HEK293T (cell line): ENCODE measurements at places on chromosomes 1 and 21.

GRCh38 chr1:227790868-227791267, 24.6 kb upstream of the PRSS38 start:
- no peak for DNase-seq

DNA sequence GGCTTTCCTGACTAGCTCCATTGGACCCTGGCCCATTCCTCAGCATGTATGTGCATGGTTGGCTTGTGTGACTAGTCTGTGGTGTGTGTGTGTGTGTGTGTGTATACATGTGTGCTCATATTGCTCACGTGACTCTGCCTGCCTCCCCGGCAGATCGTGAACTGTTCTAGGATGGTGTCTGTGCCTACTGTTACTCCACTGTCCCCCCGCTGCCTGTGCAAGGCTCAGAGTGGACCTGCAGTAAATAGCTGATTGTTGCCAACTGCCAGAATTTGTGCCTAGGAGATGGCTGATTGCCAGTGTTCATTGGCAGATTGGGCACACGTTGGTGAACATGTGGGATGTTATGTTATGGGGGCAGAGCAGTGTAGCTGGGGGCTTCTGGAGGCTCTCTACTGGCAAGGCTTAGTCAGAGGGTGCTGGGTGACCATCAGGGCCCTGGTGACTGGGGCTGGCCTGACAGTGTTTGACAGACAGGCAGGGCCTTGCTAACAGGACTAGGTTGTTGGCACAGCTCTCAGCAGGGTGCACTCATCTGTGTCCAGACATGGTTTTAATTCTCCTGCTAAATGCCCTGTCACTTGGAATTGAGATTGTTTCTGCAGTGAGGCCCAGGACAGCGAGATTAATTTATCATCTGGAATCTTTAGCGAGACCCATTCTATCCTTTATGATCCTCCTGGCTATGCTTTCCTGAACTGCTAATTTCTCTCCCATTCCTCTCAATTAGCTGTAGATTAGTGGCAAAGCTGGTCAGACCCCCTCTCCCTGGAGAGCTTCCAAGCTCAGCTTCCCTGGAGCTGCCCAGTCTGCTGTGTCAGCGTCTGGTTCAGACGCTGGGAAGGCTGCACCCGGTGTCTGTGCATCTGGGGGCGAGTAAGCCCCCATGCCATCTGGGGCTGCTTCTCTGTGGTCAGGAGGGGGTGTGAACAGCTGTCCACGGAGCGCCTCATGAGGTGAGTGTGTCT, 20.8 kb downstream of the SLC6A17 start:
- no peak for DNase-seq

DNA sequence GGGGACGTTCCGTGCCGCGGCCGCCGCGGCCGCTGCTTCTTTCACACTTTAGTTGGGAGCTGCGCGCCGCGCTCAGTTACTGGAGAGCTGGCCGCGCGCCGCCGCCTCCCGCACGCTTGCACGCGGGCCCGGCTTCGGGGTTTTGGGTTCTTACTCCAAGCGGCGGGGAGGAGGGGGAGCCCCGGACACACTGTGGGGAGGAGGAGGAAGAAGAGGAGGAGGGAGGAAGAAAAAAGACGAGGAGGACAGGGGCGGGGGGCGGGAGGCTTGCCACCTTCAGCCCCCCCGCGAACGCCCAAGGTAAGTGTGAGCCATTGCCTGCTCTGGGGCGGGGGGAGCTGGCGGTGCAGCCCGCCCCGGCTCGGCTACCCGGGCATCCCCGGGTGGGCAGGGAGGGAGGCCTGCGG, 243 bp downstream of the C1orf21 start:
- no peak for DNase-seq

- no peak for DNase-seq
Observed at GRCh38 chr21:45269861-45270260, 17.8 kb downstream of the POFUT2 start.
